ENCODE measurements at places on chromosomes 13 and 19.

DNA sequence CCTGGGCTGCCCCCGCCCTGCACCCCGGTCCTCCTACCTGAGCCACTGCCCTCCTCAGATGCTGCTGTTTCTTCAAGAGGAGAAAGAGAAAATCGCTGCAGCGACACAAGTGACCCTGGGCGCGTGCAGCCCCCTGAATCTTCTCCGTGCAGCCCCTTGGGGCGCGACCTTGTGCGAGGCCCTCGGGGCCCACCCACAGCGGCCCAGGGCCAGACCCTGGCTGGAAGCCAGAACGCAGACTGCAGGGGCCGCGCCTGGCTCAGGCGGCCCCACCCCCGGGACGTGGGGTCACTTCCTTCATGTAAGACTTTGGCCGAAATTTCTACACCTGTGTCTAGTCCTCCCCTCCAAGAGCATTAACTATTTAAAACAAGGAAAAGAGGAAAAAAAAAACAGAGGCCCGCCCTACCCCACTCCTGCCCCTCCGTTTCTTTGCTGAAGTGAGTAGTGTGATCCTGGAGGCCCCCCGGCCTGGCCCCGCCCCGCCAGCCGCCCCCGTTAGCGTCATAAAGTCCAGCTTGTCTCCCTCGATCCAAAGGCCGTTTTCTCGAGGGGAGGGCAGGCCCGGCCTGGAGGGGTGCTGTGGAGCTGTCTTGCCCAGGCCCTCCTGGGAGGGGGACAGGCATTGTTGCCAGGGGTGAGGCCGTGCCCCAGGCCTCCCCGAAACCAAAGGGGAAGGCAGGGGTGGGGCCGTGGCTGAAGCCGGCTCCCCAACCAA, 35.3 kb downstream of the BTBD2 start:
- DNase-seq, result no peak

DNA sequence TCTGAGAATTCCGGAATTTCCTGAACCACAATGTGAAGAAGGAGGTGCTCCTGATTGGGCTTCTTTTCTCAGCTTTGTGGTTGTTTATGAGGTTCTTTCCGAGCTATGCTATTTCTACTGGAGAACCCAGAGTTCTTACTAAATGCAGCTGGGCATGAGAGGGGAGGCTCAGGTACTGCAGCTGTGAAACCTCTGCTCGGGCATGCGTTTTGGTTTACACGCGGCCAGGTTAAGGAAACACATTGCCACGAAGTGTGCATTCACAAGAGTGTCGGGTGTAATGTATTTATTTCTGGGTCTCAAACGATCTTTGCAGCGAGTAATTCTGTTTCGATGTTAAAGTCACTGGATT, 661 bp upstream of the MIR17HG start:
- DNase-seq, result peak; percentile 38

- DNase-seq, result no peak
Measured at GRCh38 chr19:58261600-58261967, 17.2 kb upstream of the ZNF8 start.

DNA sequence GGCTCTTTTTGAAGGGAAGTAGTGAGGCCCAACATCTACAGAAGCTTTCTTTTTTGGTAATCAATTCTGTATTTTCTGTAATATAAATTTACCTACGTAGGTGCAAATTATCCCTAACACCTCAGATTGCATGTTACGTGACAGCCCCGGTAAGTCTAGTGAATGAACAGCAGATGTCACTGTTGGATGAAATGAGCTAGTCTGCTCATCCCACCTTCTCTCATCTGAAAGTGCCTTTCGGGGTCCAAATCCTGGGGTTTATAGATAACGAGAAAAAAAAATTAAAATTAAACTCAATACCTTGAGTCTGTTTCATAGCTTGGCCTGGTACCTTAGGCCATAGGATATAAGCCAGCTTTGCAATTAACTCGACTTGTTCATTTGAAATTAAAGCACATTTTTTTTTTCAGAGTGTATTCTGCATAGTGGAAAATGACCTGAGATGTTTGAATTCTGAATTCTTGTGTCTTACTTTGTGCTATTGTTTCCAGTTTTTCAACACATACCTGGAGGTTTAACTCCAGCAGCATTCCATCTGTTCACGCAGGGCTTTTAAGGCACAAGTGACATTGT, 548.2 kb downstream of the GPC5 start:
- no peak for DNase-seq

- DNase-seq, result no peak
Measured at GRCh38 chr13:109693213-109693612, 93.2 kb downstream of the IRS2 start.

DNA sequence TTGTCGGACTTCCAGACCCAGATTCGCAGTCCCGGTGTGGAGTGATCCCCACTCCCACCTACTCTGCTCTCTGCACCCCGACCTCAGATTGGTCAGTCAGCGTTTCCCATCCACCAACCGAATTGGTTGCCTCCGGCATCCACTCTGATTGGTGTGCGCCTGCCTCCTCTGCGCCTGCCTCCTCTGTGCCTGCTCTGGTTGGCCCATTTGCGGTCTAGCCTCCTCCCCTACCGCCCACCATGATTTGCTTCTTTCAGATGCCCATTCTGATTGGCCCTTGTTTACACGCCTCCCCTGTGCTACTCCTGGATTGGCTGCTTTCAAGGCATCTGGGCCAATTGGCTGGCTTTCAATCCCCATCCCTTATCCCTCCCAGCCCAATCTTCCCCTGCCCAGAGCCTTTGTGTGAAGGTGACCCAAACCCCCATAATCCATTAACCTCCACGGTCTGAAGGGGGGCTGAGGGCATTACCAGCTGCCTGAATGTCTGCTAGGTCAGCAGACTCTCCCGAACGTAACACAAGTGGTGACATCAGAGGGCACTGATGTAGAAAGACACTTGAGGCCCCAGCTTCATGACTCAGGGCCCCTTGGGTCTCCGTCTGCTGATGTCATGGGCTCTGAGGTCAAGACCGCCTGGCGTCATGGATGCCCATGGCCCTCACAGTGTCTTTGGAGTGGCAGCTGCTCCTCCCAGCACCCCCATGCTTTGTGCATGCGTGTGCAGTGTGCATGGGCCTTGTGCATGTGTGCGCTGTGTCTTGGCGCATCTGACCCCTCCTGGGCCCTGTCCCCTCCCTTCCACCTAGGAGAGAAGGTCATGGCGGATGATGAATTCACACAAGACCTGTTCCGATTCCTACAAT, 80.4 kb downstream of the MAP4K1 start:
- DNase-seq, result no peak

DNA sequence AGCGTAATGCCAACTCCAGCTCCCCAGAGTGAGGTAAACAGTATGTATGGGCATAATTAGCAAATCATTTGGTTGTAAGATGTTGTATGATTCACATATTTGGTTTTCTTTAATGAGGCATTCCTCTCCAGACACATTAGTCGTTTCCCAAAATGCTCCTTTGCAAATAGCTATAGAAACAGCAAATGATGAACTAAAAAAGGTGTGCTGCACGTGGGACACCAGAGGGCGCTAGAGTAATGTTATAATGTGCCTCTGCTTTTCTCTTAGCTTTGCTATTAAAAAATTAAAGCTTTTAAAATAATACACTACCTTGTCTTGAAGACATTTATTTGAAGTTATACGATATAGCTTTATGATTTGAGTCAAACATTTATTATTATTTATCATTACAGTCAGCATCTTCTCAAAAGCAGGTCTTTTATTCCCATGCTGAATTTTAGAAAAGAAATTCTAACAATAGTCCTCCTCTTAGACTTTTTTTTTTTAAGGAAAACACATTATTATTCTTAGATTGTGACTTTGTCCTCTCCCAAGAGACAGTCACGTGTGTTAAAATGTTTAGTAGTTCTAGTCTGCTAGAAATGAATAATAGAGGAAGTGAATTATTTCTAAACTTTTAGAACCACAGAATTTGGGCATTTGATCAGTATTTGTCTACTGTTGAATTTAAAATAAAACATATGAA, 121.6 kb upstream of the FRY start:
- peak; percentile 35 for DNase-seq

- DNase-seq, result no peak
Measured at GRCh38 chr13:32501064-32501463, 37.5 kb downstream of the N4BP2L2 start.

GRCh38 chr13:37397535-37397934, 201.0 kb downstream of the POSTN start:
- no peak for DNase-seq

DNA sequence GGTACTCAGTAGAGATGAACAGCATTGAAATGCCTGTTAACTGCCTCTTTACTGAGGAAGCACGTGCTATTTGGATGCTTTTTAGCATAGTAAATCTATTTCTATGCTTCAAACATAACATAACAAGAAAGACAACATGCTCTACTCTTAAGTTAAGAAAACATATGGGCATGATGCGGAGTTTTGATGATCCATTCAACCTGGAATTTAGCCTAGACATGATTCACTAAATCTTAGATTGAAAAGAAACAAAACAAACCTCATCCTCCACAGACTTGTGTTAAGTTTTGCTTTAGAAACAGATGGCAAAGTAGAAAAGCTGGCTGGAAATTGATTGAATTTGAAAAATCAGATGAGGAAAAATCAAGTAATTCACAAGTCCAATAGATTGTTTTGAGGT, 593.8 kb downstream of the OLFM4 start:
- DNase-seq, result no peak

DNA sequence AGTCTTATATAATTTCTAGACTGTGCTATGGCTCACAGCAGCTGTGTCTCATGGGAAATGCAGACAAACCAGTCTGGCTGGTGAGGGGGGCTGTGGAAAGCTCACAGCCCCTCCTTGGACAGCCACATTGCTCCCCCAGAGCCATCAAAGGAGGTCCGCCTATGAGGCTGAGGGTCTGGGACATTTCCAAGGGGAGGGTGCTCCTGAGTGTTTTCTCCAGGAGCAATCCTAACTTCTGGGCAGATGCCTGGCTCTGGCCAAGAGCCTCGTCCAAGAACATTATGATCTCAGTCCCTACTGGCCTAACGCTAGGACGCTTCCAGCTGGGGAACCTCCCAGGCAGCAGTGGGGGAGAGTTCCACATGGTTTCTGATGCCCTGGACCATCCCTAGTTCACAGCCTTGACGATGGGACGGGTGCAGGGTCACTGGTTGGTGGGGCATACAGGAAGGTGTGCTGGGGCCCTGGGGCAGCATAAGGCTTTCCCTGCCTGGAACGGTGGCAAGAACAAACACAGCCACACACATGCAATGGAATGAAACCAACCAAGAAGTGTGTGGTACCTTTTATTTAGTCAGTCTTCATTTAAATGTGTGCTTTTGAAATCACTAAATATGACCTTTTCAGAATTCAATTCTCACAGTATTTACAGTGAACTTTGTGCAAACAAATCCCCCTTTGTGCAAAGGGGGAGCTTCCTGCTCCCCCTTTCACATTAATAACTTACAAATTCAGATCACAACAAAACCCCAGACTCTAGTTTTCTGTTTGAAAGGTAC, 60.6 kb downstream of the CDADC1 start:
- no peak for DNase-seq

GRCh38 chr13:84400706-84401105, 518.4 kb upstream of the SLITRK1 start:
- no peak for DNase-seq

DNA sequence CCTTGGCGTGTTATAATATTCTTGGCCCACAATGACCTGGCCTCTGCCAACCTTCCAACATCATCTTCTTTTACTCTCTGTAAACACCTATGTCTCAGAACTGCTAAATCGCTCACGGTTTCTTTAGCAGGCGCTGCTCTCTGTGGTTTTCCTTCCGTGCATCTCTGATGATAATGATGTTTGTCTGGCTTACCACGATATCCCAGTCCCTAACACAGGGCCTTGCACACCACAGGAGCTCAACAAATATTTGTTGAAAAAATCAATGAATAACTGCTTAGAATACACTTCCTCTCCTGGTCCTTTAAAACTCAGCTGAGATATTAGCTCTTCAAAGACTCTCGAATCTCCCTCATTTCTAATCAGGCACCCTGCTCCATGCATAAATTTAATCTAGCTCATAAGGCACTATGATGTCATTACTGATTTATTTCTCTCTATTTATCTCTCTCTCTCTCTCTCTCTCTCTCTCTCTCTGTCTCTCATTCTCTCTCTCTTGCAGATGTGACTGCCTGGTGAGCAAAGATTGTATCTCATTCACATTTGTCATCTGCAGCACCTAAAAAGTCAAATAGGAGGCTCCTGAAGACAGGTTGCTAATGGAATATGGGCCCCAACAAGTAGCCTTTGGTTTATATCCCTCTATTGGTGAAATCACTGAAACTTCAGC, 206.4 kb downstream of the NHLRC3 start:
- no peak for DNase-seq

GRCh38 chr19:35123573-35123972, 8.0 kb downstream of the FXYD3 start:
- no peak for DNase-seq

DNA sequence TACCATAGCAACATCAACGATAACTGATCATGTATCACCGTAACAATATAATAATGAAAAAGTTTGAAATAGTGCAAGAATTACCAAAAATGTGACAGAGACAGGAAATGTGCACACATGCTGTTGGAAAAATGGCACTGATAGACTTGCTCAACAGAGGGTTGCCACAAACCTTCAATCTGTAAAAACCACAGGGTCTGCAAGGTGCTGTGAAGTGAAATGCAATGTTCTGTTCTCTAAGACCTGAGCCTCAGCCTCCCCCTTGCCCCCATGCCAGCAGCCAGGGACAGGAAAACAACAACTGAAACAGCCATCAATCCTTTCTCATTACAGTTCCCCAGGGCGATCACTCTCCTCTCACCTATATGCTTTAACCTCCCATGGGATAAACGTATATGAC, 88.4 kb downstream of the USP12 start:
- DNase-seq, result no peak

DNA sequence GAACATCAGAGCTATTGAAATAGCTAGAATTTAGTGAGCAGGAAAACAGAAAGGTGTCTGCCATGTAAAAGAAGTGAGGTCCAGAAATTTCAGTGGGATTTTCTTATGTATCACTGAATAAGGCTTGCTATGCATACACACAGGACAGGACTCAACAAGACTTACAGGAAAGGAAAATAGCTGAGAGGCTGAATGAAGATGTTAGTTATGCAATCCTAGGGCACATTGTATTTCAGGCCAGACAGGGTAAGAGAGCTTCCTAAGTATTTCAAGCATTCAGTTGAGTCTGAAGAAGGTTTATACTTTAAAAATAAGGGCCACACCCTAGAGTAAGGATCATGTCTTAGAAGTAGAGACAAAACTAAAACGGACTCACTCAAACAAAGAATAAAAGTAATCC, 419.9 kb upstream of the PRR20A start:
- DNase-seq, result no peak

DNA sequence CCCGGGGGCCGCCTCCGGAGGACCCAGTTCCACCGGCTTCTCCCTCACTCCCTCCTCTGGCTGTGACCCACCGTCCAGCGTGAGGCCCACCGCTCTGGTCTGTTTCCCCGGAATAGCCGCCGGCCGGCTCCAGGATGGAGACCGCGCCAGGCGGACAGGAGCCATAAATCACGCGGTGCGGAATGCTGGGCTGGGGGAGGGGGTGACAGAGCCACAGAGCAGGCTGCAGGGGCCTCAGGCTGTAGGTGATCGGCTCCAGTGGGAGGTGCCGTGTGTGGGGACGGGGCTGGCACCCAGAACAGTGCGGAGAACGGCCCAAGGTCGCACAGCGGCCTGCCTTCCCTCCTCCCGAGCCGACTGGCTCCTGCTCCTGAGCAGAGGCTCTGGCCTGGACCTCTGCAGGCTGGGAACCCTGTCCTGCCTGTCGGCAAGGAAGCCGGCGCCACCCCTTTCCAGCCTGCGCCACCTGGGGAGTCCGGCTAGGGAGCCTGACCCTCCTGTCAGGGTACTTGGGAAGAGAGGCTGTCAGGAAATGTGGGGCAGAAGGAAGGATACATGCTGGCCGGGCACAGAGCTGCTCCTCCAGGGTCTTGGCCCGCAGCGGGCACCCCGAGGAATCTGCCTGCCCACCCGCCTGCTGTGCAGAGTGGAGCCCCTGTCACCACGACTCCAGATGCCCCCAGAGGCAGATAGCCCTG, 8.3 kb downstream of the PIAS4 start:
- no peak for DNase-seq

- no peak for DNase-seq
Measured at GRCh38 chr13:85194482-85194881, 604.7 kb downstream of the SLITRK6 start.

All from activated CD8-positive, alpha-beta memory T cell treated with anti-CD3 and anti-CD28 coated beads, Interleukin-2, amount 50 U/mL, for 4 hours (primary cell).